ENCODE measurements at places on chromosomes 4 and X.

GRCh38 chrX:147850875-147851274, 60.8 kb upstream of the FMR1 start:
- no peak for DNase-seq

- no peak for DNase-seq
Measured at GRCh38 chr4:105092768-105093167, 53.9 kb upstream of the TET2 start.

DNA sequence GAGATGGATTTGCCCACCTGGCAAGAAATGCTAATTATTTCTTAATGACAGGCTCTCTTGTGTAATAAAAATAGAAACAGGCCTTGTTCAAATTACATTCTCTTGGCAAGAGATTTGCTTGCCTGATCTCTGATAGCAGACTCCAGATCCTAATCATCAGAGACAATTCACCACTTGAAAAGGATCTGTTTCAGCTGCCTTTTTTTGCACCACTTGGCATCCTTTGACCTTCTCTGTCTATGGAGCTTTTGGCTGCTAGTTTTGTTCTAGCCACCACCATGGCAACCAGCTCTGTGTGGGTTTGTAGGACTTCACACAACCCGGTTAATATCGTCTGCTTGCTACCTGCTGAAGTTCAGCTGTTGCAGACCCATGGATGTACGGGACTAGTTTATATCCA, 241.1 kb upstream of the TLL1 start:
- DNase-seq: no peak

DNA sequence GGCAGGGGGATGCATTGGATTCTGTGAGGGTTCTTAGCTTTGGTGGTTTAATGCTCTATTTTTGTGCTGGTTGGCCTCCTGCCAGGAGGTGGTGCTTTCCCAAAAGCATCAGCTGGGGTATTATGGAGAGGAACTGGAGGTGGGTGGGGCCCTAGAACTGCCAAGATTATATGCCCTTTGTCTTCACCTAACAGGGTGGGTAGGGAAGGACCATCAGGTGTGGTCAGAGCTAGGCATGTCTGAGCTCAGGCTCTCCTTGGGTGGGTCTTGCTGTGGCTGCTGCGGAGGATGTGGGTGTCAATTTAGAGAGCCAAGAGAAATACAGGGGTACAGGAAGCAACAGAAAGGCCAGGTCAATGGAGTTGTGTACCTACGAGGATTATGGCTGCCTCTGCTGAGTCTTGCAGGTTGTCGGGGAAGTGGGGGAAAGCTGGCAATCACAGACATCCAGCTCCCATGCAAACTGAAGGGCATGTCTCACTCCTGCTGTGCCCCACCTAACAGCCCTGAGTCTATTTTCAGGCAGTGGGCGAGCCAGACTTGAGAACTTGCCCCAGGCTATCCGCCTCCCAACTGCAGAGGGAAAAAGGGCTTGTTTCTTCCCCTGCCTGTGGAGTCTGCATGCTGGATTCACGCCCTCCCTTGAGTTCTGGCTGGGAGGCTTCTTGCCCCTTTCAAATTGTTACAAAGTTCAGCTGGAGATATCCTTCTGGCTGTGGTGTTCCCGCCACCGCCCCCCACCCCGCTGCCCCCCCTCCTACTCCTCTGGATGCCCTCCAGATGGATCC, 212.0 kb downstream of the COMMD8 start:
- DNase-seq: no peak

- DNase-seq: no peak
Measured at GRCh38 chr4:82293304-82293703, 80.5 kb downstream of the HNRNPD start.
